ENCODE measurements at places on chromosomes 4 and X. TPM values are rescaled to one million over a fixed set of nuclear protein-coding genes. Genes with fewer than 3 reads are reported as not detected.

- H3K27ac ChIP-seq = no peak overlapping the region
- no peaks in the 10 kb centered on the region for H3K27me3 ChIP-seq
- H3K4me1 ChIP-seq = no peaks in the 10 kb centered on the region
These were observed 22.2 kb downstream of the SMIM43 start for GRCh38 chr4:121742794-121743193.

Gene ABCG2
- total RNA-seq = 0.61 TPM

Gene CT47B1
- total RNA-seq = not detected

Gene SH3BP2
- 10.4 TPM for total RNA-seq

DNA sequence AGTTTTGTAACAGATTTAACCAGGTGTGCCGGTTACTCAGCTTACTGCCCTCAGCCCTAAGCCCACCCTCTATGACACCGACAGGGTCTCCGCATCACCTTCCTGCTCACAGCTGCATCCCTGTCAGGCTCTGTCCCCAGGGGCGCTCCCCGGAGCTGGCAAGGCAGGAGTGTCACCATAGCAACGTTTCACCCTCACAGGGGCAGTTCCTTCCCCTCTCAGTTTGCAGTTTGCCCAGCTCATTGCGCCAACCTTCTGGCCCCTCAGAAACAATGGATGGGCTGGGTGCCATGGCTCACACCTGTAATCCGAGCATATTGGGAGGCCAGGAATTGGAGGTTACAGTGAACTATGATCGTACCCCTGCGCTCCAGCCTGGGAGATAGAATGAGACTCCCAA, 42.6 kb downstream of the RGS12 start:
- no peak overlapping the region for H3K4me3 ChIP-seq
- H3K27me3 ChIP-seq = no peaks in the 10 kb centered on the region
- H3K36me3 ChIP-seq = no peaks in the 10 kb centered on the region

Gene YY2
- 0.74 TPM for total RNA-seq

DNA sequence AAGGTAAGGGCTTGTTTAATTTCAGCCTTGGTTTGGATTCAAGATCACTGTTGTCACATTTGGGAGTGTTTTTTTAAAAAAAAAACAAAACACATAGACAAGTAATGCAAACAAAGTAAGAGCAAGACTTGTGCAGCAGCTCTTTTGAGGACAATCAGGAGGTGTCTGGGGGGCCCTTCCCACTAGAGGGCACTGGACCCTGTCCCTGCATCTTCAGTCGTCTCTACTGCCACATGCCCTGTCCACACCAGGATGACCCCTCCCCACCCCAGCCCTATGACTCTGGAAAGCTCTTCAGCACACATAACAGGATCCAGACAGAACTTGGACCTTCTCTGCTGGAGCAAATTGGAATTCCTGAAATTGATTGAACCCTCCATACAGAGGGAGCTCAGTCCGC, 71.0 kb downstream of the USP46 start:
- H3K4me1 ChIP-seq = peaks cover 28% of the 10 kb centered on the region
- no peak overlapping the region for H3K4me3 ChIP-seq
- H3K27me3 ChIP-seq = no peaks in the 10 kb centered on the region
- peak overlapping the region; percentile 44 for H3K27ac ChIP-seq
- no peaks in the 10 kb centered on the region for H3K36me3 ChIP-seq
